ENCODE measurements at places on chromosomes 2 and 18. TPM values are rescaled to one million over a fixed set of nuclear protein-coding genes. Genes with fewer than 3 reads are reported as not detected.

The C2orf81 gene
- total RNA-seq = 4.5 TPM

The MOGAT1 gene
- not detected for total RNA-seq

The GMPPA gene
- total RNA-seq = 35.5 TPM

The ACTG2 gene
- total RNA-seq = 0.14 TPM

The PAIP2B gene
- total RNA-seq = 2.3 TPM

The PKDCC gene
- not detected for total RNA-seq

The TGFA gene
- total RNA-seq = 0.18 TPM

The ALPP gene
- total RNA-seq = not detected

The RAB27B gene
- total RNA-seq = 0.35 TPM

The ACVR1C gene
- 1.7 TPM for total RNA-seq

The TCF23 gene
- 0.02 TPM for total RNA-seq

The NT5DC4 gene
- not detected for total RNA-seq

The NTSR2 gene
- not detected for total RNA-seq

The HOXD9 gene
- not detected for total RNA-seq

The PROC gene
- total RNA-seq = not detected

The EIPR1 gene
- 58.2 TPM for total RNA-seq

DNA sequence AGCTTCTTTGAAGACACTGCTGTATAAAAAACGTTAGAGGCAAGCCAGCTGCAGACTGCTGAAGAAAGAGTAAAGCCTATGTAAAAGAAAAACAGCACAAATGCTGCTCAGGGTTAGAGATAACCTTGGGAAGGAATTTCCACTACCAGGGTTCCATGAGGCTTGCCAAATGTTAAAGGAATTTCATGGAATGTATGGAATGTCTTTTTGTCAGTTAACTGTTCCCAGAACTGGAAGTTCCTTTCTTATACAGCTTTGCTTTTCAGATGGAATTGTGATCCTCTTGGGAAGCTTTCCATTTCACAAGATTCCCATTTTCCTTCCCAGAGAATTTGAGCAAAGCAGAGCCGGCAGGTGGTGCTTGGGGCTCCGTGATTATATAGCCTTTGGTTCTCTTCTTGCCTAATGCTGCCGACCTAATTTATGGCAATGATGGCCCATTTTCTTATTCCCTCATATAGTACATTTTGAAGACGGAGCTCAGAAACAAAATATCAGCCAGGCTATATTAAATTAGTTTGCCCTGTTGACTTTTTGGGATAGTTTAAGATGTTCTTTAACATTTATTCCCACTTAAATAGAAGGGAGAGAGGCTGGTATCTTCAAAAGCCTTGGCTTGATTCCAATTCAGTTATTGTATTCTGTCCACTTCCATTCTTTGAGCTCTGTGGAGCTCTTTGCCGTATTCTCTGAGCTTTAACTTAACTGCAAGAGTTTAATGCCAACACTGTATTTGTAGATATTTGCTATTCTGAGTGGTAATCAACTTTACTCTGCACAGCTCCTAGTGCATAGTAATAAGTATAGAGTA is 162.3 kb downstream of the PHLPP1 start:
- DNase-seq = no peak

- no peak for DNase-seq
Measured at GRCh38 chr2:159817283-159817682, 19.3 kb upstream of the CD302 start.

DNA sequence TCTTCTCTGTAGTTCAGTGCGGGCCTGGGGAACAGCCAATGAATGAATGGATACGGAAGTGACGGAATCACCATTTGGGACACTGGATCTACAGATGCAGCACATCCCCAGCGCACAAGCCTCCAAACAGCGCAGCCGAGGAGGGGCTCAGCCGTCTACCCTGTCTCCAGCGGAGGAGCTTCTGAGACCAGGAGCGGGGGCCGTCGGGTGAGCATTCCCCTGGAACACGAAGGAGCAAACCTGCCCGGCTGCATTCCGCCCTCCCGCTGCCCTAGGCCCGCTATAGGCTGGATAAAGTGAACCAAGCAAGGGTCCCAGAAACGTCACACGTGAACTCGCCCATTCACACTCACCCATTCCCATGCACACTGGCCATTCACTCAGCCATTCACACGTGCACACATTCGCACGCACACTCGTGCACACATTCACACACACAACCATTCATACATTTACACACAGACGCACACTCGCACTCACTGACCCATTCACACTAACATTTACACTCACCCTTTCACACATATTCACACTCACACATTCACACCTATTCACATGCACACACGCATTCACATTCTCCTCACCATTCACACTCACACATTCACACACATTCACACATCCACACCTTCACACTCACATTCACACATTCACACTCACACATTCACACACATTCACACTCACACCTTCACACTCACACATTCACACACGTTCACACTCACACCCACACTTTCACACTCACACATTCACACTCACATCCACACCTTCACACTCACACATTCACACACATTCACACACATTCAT is 63.4 kb downstream of the BIN1 start:
- no peak for DNase-seq

DNA sequence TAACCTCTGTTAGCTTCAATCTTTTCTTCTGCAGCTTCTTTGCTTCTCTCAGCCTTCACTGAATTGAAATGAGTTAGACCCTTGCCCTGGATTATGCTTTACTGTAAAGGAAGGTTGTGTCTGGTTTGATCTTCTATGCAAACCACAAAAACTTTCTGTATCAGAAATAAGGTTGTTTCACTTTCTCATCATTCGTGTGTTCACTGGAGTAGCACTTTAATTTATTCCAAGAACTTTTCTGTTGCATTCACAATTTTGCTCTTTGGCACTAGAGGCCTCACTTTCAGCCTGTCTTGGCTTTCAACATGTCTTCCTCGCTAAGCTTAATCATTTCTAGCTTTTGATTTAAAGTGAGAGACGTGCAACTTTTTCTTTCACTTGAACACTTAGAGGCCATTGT is 365.3 kb downstream of the TDRD15 start:
- DNase-seq = no peak

- peak; percentile 60 for DNase-seq
Measured at GRCh38 chr2:230981704-230982103, 14.2 kb upstream of the SPATA3 start.

DNA sequence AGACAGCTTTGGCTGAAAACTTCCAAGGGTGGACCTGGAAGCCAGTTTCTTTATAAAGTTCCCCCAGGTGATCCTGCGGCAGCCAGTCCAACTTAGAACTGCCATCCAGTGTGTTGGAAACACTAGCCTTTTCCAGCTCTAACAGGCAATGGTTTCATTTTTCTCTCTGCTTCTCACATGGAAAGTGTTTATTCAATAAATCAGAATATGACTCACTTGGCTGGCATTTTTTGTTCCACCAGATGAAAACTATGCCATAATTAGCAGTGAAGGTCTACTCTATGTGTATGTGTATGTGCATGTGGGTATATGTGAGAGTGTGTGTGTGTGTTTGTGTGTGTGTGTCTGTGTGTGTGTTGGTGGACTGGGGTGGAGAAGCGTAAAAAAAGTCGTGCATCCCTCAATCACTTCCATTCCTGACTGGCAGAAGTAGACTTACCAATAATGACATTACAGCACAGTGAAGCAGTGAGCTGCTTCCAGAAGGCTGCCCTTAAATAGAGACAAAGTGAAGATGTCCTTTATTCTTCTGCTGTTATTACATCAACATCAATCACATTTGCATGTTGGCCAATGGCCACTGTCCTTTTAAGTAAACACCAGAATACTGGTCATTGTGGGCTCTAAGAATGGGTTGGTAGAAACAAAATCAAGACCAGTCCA is 90.9 kb upstream of the SETBP1 start:
- no peak for DNase-seq

GRCh38 chr2:215218587-215219577 is 80.5 kb upstream of the ABCA12 start:
- DNase-seq = no peak

DNA sequence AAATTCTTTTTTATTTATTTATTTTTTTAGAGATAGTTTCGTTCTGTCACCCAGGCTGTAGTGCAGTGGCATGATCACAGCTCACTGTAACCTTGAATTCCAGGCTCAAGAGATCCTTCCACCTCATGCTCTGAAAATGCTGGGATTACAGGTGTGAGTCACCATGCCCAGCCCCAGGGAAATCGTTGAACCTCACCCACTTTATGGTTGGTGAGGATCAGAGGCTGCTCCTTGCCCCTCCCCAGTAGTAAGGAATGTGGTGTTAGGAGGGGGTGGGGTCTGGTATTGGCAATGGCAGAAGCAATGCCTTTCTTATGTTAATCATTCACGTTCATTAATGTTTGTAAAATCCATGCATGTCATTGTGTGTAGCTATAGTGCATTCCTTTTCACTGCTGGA is 161.9 kb downstream of the SUCLG1 start:
- no peak for DNase-seq

DNA sequence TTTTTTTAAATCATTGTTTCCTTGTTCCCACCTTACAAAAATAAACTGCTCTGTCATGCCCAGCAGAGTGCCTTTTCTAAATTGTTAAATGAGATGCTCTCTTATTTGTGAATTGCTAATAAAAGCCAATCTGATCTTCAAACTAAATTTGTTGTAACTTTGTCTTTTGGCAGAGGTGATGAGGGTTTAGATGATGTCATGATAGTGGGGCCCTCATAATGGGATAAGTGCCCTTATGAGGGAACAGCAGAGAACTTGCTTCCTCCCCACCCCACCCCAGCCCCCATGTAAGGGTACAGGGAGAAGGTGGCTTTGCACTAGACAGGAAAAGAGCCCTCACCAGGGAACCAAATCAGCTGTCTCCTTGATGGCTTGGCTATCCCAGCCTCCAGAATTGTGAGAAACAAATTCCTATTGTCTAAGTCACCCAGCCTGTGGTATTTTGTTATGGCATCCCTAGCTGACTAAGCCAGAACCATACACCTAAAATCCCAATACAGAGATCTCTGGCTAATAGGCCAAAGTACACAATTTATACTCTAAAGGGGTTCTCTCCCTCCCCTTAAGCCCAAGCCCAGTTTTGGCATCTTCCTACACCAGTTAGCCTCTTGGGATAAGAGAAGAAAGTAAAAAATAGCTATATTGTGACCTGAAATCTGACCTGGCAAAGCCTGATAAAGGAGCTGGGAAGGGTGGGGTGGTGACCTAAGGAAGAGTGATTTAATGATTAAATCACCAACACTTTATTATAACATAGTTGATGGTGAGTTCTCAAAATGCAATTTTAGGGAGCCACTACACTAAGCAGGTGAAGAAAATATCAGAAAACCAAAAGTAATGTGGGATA is 40.3 kb upstream of the HNRNPA3 start:
- no peak for DNase-seq

GRCh38 chr2:69979902-69980807 is 18.7 kb upstream of the ASPRV1 start:
- DNase-seq = no peak

- no peak for DNase-seq
Measured at GRCh38 chr2:85119900-85120299, 13.3 kb upstream of the TCF7L1 start.

- DNase-seq = no peak
Measured at GRCh38 chr2:57022496-57022895, 838.7 kb downstream of the CCDC85A start.

DNA sequence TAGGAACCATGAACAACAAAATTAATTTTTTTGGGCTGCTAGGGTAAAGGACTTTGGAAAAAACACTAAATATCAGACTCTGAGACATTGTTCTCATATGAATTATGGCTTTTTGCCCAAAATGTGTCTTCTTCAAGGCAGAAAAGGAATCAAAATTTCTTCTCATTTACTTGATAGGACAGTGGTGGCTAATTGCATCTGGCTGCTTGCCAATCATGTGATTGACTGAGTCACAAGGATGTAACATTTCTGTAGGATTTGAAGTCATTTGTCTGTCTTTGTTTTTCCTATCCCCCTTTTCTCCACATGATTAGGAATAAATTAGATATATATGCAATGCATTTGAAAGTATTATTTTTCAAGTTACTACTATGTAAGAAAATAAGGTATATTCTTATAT is 130.2 kb downstream of the SLC4A10 start:
- no peak for DNase-seq

DNA sequence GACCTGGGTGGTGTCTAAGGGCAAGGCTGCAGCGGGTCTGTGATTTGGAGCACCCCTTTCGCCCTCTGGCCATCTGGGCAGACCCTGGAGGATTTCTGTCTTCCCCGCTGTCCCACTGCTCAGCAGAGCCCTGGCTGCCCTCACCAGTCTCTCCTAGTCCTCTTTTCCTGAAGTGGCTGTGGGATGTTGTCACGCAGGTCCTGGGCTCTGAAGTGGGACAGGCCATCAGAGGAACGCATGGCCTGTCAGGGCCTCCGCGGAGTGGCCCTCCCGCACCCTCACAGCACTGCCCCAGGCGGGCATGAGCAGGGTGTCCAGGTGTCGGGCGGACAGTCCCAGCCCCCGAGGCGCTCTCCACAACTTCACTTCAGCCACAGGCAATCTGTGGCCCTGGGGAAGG is 1.1 kb upstream of the TMEM185B start:
- DNase-seq = no peak

GRCh38 chr2:111049792-111050640 is 70.7 kb upstream of the BCL2L11 start:
- DNase-seq = peak; percentile 53

- DNase-seq = peak; percentile 17
Measured at GRCh38 chr2:209368914-209369313, 54.9 kb upstream of the MAP2 start.

GRCh38 chr2:70336552-70336951 is 34.7 kb upstream of the FAM136A start:
- DNase-seq = no peak

DNA sequence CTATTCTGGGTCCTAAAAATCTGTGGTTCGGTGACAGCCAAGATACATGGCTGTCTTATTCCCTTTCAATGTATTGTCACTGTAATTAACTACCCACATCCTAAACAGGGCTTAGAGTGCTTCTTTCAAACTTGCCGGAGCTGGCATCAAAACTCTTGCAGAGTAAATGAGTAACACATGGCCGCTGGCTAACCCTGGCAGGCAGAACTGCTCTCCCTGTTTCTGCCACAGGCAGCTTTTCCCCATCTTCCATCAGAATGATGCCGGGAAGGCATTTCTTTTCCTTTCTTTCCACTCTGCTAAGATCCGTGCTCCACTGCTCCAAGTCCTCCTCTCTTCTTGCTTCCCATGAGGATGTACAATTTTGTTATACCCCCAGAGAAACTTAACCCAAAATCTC is 54.8 kb upstream of the PTPRM start:
- DNase-seq = no peak

DNA sequence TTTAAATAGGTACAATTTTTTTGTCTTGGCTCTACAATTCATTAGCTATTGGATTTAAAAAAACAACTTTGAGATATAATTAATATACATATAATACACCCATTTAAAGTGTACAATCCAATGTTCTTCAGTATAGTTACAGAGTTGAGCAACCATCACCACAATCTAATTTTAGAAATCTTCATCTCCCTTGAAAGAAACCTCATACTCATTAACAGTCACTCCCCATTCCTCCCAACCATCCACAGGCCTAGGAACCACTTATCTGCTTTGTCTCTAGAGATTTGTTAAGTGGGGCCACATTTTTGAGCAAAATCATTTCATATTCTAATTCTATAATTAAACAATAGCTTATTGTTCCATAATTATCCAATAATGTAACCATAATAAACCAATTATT is 32.6 kb downstream of the MRPL33 start:
- no peak for DNase-seq

Measured in activated CD4-positive, alpha-beta T cell treated with anti-CD3 and anti-CD28 coated beads for 36 hours (primary cell).